ENCODE measurements at places on chromosomes 1 and 21.

DNA sequence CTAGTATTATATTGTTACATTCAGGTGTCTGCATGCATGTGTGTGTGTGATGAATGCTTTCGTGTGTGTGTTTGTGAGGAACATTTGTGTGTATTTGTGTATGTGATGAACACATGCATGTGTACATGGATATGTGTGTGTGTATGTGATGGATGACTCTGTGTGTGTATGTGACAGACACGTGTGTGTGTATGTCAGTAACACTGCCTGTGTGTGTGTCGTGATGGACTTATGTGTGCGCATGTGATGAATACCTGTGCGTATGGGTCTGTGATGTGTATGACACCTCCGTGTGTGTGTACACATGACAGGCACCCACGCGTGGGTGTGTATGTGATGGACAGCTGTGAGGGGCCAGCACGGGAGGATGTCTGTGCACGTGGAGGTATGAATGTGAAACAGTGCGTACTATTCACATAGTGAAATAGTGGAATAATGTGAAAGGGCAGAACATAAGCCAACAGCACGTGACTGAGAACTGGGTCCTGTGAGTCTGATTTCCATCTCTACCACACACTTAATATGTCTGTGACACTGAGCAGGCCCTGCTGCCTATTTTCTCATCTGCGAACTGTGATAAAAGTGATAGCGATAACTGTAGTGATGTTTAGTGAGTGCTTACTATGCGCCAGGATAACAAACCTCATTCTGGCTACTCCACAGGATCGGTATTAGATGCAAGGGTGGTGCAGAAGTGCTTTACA lies 41.8 kb upstream of the CSF3R start:
- no peak for DNase-seq

DNA sequence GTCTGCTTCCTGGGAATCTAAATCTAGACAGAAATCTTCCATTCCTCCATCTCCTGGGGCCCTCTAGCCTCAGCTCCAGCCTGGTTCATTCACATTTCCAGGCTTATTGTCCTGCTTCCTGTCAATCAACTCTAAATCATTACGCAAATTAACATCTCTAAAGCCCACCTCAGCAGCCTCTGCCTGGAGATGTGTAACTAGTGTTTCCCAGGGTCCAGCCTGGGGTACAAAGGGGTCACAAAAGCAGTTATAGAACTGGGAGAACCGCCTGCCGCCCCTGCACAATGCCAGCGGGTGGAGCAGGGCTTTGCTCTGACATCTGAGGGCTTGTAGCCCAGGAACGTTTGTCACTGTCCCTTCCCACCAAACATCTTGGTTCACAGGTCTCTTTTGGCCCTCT lies 373.5 kb downstream of the RRAGC start:
- DNase-seq, result no peak

DNA sequence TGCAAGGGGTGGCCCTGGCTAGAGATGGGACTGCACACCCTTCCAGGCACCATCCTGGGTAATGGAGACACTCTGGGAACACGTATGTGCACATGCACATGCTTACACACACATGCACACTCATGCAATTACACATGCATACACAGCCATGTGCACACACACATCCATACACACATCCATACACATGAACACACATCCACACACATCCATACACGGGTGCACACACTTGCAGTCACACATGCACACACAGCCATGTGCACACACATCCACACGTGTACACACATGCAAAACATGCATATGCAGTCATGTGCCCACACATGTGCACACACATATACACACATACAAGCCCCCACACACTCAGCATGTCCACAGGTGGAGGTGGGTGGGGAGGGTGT lies 22.3 kb upstream of the POFUT2 start:
- DNase-seq, result no peak

- DNase-seq, result no peak
Observed at GRCh38 chr21:33236766-33237165, 7.0 kb downstream of the IFNAR2 start.

- DNase-seq, result no peak
Observed at GRCh38 chr1:240320659-240321058, 229.0 kb downstream of the FMN2 start.

- DNase-seq, result no peak
Observed at GRCh38 chr1:223670458-223671159, 5.1 kb upstream of the CAPN8 start.

- DNase-seq, result no peak
Observed at GRCh38 chr1:209866201-209866600, 38.4 kb downstream of the UTP25 start.

GRCh38 chr1:243474906-243475305 lies 219.1 kb downstream of the SDCCAG8 start:
- DNase-seq, result no peak

GRCh38 chr1:98769162-98769561 lies 107.6 kb downstream of the SNX7 start:
- no peak for DNase-seq

- no peak for DNase-seq
Observed at GRCh38 chr1:21300774-21301173, 10.5 kb upstream of the ECE1 start.

DNA sequence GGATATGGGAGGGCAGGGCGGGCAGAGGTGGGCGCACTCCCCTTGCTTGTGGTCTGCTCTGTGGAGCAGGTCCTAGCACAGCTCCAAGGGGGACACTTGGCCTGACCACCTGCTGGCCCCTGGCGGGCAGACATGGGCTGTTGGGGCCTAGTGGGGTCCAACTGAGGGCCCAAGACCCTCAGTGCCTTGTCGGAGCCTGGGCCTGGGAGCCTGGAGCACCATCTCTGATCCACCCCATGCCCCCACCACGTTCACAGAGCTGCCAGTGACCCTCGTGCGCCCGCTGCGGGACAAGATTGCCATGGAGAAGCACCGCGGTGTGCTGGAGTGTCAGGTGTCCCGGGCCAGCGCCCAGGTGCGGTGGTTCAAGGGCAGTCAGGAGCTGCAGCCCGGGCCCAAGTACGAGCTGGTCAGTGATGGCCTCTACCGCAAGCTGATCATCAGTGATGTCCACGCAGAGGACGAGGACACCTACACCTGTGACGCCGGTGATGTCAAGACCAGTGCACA lies 70.6 kb downstream of the OBSCN start:
- no peak for DNase-seq

DNA sequence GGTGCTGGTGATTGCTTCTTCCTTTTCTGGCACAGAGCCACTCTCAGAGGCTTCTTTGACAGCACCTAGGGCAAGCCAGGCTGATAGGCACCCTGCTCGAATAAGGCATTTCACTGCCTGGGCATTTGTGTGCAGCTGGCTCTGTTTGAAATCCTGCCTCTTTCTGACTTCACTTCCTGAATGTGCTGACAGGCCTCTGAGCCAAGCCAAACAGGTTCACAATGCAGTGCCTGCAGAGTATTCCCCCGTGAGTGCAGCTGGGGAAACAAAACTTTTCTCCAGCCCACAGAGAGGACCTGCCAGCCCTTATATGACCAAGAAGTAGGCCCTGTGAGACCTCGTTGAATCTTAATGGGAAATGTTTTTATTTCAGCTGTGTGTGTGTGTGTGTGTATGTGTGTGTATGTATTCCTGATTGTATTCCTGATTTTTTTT lies 10.4 kb downstream of the JUN start:
- DNase-seq, result peak; percentile 23

DNA sequence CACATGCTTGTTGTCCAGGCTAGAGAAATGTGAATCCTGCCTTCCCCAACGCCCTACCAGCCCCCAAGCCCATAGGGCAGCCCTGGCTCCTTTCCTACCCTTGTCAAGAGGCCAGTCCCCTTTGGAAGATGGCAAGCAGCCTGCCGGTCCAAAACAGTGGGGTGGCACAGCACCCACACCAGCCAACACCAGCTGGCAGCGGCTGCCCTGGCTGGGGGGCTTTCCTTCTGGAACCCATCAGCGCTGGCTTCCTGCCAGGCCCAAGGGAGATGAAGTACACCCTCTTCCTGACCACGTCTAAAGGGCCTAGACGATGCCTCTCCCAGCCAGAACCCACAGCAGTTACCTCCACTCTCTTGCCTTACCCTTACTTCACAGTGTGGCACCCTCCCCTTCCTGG lies 24.2 kb downstream of the KCNN3 start:
- DNase-seq, result no peak

GRCh38 chr1:197771386-197771785 lies 3.9 kb downstream of the DENND1B start:
- no peak for DNase-seq

- DNase-seq, result no peak
Observed at GRCh38 chr1:174218983-174219382, 59.7 kb downstream of the RABGAP1L start.

DNA sequence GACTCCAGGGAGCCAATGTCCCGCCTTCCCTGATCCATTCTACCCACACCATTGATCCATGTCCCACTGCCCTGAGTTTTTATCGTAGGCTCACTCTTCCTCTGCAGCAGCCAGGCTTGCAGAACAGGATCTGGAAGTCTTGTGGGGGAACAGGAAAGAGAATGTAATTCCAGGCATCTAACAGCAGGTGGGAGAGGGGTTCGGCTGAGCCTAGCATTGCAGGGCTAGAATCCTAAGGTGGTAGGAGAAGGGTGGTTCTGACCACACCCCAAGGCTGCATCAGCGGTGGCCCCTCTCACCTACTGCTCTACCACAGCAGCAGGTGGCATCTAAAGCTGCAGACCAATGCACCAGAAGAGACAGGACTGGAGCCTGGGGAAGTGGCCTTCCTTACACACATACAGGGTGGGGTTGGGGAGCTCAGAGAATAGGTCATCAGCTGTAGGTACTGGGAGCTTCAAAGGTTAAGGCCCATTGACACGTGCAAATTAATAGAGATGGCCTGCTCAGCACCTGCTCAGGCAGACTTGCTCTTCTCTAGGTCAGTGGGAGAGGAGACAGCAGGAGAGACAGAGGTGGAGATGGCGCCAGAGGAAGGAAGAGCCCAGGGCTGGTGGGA lies 20.5 kb downstream of the KNCN start:
- DNase-seq, result no peak

GRCh38 chr1:101283443-101283842 lies 46.6 kb downstream of the S1PR1 start:
- no peak for DNase-seq

GRCh38 chr1:50971748-50972305 lies 1.8 kb downstream of the CDKN2C start:
- no peak for DNase-seq

DNA sequence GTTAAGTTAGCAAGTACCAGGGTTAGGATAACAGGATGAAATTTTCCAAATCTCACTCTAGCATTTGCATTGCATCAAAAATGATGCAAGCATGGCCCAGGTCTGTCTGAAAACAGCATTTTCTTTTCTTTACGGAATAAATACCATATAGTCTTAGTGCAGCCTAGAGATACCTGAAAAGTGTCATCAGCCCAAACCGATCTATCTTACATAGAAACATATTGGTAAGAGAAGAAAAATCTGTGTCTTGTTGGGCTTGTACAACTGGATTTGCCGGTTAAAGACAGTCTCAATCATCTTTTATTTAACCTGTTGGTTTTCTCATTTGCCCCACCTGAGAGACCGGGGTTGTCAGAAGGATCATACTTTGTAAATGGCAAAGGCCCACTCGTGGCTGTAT lies 15.8 kb downstream of the ACP6 start:
- no peak for DNase-seq

DNA sequence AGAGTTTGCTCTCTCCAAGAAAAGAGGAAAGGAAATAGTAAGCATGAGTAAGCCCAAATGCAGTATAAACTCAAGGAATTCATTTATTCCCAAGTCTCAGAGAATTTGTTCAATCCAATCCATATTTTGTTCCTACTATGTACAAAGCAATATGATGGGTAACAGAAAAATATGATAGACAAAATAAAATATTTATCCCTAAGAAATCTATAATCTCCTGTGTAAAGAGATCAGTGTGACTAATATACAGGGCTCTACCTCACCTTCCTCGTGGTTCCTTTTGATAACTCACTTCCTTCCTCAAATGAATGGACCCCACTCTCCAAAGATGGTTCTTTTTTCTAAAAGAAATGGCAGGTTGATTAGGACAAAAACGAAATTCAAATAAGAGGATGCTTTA lies 7.6 kb downstream of the CLSPN start:
- DNase-seq, result no peak

DNA sequence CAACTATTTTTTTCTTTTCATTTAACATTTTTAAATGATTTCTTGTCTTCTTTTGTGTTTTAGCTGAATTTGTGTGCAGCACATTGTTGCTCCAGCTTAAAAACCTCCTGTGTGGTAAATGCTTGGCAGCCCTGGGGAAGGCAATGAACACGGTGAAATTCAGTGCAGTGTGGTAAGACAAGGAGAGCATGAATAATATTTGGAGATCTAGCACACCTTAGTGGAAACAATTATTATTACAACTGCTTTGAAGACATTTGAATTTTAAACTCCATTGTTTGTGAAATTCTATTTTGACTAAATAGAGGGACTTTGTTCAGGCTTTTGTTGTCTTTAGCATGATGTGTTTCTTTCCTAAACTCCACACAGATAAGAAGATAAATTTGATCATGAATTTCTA lies 242.6 kb upstream of the CXADR start:
- no peak for DNase-seq

All from memory B cell (primary cell).